ENCODE measurements at places on chromosomes 5 and 9.

DNA sequence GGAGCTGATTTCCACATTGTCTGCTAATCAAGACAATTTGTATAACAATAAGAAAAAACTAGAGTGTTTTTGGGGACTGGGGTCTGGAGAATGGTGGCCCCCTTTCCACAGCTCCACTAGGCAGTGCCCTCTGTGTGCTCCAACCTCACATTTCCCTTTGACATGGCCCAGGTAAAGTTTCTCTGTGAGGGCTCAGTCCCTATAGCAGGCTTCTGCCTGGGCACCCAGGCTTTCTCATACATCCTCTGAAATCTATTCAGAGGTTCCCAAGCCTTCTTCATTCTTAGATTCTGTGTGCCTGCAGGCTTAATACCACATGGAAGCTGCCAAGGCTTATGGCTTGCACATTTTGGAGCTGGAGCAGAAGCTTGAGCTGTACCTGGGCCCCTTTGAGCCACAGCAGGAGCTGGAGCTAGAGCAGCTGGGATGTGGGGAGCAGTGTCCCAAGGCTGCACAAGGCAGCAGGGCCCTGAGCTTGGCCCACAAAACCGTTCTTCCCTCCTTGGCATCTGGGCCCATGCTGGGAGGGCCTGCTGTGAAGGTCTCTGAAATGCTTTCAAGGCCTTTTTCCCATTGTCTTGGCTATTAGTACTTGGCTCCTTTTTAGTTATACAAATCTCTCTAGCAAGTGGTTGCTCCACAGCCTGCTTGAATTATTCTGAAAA, 49.1 kb upstream of the VPS13A start:
- no peak for DNase-seq

DNA sequence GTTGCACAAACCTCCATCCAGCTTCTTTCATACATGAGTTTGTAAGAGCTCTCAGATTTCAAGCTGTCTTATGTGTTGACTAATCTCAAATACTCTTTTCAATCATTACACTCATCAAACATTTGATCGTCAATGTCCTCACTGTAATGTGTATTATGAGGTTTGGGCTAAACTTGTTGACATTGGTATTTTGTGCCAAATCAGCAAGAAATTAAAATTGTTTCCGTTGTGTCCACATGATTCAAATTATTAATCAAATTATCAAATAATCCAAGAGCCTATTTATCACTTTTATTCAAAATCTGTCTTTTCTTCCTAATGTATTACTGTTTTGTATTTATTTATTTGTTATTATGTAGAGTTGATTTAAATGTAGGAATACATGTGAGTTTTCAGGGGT, 283.4 kb downstream of the GAS1 start:
- no peak for DNase-seq

DNA sequence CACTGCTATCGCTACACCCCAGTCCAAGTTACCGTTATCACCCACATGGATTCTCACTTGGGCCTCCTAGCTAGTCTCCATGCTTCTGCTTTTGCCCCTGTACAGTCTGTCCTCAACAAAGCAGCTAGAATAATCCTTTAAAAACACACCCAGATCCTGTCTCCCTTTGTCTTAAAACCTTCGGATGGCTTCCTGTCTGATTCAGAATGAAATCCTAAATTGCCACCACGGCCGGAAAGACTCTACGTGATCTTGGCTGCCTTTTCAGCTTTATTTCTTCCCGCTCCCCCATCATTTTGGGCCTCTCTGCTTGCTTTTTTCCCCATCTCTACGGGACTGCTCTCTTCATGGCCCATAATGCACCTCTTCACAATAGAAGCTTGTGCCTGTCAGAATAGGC, 33.4 kb downstream of the GDNF start:
- DNase-seq = no peak

- no peak for DNase-seq
These were observed 185.7 kb downstream of the MARCHF11 start for GRCh38 chr5:15993919-15994318.

GRCh38 chr9:122949696-122950095, 8.9 kb downstream of the RABGAP1 start:
- no peak for DNase-seq

- DNase-seq = no peak
These were observed 237.5 kb downstream of the CHSY3 start for GRCh38 chr5:130141659-130142320.
